ENCODE measurements at places on chromosomes 6 and 20. TPM values are rescaled to one million over a fixed set of nuclear protein-coding genes. Genes with fewer than 3 reads are reported as not detected.

DNA sequence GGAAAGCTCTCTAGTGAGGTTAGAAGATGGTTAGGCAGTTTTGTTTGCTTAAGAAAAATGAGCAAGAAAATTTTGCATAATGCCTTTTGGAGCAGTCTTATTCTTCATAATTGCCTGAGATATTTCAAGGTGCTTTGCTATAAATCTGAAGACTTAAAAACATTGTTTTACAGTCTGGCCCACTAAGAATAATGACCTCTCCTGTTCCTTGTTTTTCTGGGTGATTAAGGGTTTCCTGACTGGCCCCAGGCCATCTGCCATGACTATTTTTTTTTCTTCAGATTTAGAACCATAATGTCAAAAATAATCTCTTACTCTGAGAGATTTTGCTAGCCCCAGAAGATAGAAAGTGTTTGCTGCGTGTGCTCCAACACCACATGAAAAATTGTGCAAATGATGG, 72.3 kb upstream of the CENPW start:
- no peak overlapping the region for H3K4me3 ChIP-seq
- DNase-seq, result no peak
- no peaks in the 10 kb centered on the region for H3K27me3 ChIP-seq

GRCh38 chr6:116388924-116389323, 18.2 kb downstream of the DSE start:
- DNase-seq, result no peak
- no peaks in the 10 kb centered on the region for H3K36me3 ChIP-seq
- peak overlapping the region; percentile 74 for H3K27ac ChIP-seq
- peak overlapping the region; percentile 37 for H3K4me3 ChIP-seq
- H3K4me1 ChIP-seq, result peaks cover 67% of the 10 kb centered on the region

DNA sequence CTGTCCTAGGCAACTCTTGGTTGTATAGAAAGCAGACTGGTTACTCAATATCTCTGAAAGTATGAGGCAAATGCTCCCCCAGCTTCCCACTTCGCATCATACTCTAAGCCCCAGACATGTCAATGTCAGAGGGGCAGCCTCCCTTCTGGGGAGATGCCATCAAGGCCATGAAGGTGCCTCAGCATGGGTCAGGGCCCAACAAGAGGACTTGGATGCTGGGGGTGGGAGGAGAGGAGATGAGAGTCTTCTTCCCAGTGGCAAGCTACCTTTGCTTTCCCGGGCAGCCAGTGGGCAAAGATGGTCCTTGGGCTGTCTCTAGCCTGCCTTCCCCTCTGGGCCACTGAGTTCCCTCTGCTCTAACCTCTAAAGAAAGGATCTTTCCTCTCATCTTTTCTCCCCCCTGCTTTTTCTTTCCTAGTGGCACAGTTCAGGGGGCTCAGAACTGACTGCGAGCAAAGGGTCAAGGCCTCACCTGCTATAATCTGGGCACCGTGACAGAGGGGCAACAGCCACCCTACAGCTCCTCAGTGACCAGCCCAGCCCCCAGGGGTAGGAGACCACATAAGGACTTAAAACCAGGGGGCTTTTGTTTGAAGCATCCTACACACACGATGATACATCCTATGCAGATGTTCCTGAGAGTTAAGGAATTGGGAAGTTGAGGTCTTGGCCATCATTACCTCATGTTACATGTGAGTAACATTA, 26.2 kb downstream of the MOCS1 start:
- no peak overlapping the region for H3K4me3 ChIP-seq
- H3K4me1 ChIP-seq, result no peaks in the 10 kb centered on the region
- H3K27ac ChIP-seq, result no peak overlapping the region
- no peaks in the 10 kb centered on the region for H3K36me3 ChIP-seq

DNA sequence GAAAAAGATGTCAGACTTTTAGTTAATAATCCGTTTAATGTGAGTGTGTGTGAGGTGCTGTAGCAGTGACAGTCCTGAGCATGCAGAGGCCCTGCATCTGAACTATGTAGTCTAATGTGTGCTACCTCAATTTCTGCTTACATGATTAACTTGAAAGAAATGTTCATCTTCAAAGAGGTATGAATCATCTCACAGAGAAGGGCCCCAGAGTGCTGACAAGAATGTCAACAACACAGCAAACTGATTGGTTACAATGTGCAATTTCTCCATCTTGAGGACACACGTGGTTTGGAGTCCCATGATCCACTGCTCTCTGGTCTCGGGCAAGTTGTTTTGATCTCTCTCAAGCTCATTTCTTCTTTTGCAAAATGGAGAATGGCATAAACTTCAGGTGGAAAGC, 61.7 kb upstream of the EMILIN3 start:
- H3K4me1 ChIP-seq, result no peaks in the 10 kb centered on the region
- H3K27me3 ChIP-seq, result no peaks in the 10 kb centered on the region
- H3K4me3 ChIP-seq, result no peak overlapping the region
- DNase-seq, result no peak
- no peak overlapping the region for H3K27ac ChIP-seq
- peaks cover 22% of the 10 kb centered on the region for H3K36me3 ChIP-seq

DNA sequence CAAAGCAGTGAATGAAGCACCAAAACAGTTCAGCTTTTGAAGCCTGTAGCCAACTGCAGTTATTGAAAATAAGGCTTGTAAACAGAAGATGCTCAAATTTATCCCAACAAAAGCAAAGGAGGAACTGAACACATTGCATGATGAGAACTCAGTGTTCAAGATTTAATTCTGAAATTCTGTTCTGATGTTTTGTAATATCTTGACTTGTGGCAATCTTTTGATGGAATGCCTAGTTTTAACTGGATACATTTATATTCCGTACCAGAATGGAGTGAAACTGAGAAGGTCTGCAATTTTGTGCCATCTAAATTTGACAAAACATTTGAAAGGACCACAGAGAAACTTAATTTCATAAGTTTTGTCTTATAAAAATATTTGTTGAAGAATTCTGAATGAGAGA, 17.5 kb downstream of the FYN start:
- no peak overlapping the region for H3K27ac ChIP-seq
- DNase-seq, result no peak

DNA sequence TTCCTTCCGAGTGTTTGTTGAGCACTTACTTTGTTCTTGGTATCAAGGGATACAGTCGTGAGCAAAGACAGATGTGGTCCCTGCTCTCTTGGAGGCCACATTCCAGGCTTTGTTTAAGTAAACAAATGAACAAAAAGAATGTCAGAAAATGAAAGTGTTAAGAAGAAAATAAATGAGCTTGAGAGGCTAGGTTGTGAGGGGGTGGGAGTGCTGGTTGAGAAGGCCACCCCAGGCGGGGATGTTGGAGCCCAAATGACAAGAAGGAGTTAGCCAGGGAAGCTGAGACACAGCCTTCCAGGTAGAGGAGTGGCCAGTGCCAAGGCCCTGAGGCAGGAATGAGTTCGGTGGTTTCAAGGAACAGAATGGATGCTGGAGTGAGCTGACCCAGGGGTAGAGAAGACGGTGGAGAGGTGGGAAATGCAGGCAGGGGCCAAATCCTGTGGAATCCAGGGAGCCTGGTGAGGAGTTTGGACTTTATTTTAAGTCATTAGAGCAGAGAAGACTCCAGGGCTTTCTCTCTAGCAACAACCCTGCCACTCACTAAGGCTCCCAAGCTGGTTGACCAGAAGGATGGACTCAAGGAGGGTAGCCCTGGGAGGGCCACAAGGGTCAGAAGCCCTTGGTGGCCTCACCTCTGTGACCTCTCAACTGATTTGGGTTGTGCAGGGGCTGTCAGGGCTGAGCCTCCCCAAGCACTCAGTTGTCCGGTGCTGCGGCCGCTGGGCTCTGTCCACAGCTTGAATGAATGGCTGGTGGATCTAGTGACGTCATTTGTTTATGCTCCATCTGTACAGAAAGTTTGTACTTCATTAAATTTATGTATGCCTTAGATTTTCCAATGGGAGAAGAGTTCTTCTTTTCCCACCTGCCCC, 66.0 kb upstream of the STX16 start:
- peaks cover 5% of the 10 kb centered on the region for H3K36me3 ChIP-seq
- H3K27me3 ChIP-seq, result peaks cover 48% of the 10 kb centered on the region
- DNase-seq, result no peak
- no peak overlapping the region for H3K27ac ChIP-seq

DNA sequence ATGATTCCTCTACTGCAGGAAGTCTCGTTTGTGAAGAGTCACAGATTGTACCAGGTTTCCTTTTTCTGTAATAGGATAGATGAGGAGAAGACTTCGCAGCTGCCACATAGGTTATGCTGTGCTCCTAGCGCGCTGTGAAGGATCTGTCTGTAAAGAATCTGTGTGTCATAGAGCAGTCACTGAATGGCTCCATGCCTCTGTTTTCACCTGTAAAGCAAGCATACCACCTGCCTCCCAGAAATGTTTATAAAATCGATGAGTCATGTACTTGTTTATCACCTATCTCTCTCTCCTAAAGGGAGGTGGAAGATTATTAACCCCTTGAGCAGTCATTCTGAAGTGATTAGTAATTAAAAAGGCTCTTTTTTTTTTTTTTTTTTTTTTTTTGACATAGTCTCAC, 86.6 kb downstream of the TFAP2B start:
- H3K4me1 ChIP-seq, result no peaks in the 10 kb centered on the region
- DNase-seq, result no peak
- no peak overlapping the region for H3K27ac ChIP-seq

DNA sequence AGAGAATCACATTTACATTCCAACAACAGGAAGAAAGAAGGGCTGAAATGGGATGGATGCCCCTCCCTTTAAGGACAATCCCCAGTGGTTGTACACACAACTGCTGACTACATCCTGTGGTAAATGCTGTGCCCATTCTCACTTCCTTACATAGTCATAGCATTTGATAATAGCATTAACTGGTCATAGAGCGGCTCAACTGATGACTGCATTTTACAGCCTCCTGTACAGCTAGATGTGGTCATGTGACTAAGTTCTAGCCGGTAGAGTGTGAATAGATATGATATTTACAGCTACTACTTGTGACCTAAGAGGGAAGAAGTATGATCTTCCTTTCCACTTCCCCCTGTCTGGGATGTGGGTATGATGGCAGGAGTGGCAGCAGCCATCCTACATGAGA, 24.7 kb downstream of the KCNK17 start:
- peaks cover 8% of the 10 kb centered on the region for H3K27me3 ChIP-seq
- no peaks in the 10 kb centered on the region for H3K4me1 ChIP-seq
- no peak for DNase-seq
- no peak overlapping the region for H3K4me3 ChIP-seq

- H3K27ac ChIP-seq, result no peak overlapping the region
- peaks cover 30% of the 10 kb centered on the region for H3K27me3 ChIP-seq
- no peak overlapping the region for H3K4me3 ChIP-seq
- peaks cover 6% of the 10 kb centered on the region for H3K36me3 ChIP-seq
- H3K4me1 ChIP-seq, result no peaks in the 10 kb centered on the region
These were observed 187.7 kb upstream of the PRSS16 start for GRCh38 chr6:27059621-27060425.

DNA sequence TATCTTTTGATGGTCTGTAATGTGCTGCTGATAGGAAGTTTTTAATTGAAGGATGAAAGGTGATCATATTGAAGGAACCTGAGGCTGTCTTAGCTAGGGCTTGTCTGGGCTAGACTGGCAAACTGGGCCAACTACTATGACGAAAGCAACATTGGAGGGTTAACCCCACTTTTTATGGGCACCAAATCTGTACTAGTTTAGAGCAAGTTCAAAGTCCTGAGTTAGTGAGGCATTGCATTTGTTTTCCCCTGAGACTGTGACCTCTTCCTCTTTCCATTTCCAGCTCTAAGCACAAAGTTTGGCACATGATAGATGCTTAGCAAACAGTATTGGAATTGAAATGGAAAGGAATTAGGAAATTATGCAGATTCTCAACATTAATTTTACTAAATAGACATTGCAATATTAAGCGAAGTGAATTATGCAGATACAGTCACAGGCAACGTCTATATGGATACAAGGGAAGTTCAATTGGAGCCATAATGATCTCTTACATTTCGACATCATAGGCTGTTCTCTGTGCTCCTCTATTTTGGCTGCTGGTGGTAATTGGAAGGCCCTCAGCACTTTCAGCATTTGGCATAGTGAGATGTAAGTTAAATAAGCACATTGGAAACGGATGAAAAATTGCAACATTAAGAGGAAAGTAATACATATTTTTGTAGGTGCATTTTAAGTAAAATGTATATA, 22.2 kb downstream of the CEP57L1 start:
- H3K4me3 ChIP-seq, result no peak overlapping the region
- H3K27me3 ChIP-seq, result no peaks in the 10 kb centered on the region
- DNase-seq, result peak; percentile 85
- peaks cover 43% of the 10 kb centered on the region for H3K4me1 ChIP-seq

DNA sequence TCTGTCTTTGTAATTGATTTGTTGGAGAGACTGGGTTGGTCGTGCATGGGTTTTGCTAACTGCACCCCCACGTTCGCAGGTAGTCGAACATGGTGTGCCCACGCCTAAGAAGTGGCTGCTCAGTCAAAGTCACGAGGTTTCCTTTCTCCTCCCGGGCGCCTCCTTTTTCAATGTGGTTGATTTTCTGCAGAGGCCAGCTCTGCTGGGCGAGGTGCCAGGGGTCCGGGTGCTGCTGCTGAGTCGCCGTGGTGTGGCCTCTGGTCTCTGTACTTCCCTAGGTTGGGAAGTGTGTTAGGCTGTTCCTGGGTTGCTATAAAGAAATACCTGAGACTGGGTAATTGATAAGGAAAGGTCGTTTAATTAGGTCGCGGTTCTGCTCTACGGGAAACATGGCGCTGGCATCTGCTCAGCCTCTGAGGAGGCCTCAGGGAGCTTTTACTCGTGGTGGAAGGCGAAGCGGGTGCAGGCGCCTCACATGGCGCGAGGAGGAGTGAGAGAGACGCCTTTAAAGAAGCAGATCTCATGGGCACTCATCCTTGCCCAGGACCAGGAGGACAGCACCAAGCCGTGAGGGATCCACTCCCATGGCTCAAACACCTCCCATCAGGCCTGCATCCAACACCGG, 14.1 kb downstream of the OSBPL2 start:
- peaks cover 6% of the 10 kb centered on the region for H3K36me3 ChIP-seq
- H3K27ac ChIP-seq, result peak overlapping the region; percentile 60
- H3K27me3 ChIP-seq, result no peaks in the 10 kb centered on the region
- H3K4me1 ChIP-seq, result peaks cover 37% of the 10 kb centered on the region

- no peaks in the 10 kb centered on the region for H3K4me1 ChIP-seq
- no peaks in the 10 kb centered on the region for H3K36me3 ChIP-seq
- H3K4me3 ChIP-seq, result no peak overlapping the region
- DNase-seq, result no peak
- H3K27me3 ChIP-seq, result no peaks in the 10 kb centered on the region
- H3K27ac ChIP-seq, result no peak overlapping the region
These were observed 139.1 kb upstream of the POU3F2 start for GRCh38 chr6:98695091-98695801.

SLC32A1 gene
- polyA plus RNA-seq, result not detected

WFDC2 gene
- not detected for polyA plus RNA-seq

Data from naive B cell (primary cell).